ENCODE measurements at places on chromosomes 7 and 10.

- no peak for DNase-seq
These were observed 177.2 kb upstream of the KLF14 start for GRCh38 chr7:130910949-130911944.

- no peak for DNase-seq
These were observed 12.6 kb downstream of the CASP7 start for GRCh38 chr10:113692271-113692670.

DNA sequence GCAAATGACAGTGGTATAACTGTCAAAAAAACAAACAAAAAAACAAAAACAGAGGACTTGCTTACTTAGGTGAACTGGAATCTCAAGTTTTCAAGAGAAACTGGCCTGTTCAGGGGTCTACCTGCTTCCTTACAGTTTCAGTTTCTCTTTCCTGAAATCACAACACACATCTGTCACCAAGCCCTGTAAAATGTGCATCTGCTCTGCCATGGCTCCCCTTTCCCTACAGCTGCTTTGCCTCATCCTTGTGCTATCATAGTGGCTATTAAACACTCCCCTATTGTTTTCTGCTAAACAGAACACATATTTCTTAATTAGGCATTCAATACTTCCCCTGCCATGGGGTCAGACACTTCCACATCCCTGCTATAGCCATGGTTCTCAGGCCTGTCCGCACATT, 37.6 kb downstream of the CPED1 start:
- DNase-seq = no peak

GRCh38 chr7:139300390-139300789, 40.7 kb upstream of the FMC1 start:
- no peak for DNase-seq

DNA sequence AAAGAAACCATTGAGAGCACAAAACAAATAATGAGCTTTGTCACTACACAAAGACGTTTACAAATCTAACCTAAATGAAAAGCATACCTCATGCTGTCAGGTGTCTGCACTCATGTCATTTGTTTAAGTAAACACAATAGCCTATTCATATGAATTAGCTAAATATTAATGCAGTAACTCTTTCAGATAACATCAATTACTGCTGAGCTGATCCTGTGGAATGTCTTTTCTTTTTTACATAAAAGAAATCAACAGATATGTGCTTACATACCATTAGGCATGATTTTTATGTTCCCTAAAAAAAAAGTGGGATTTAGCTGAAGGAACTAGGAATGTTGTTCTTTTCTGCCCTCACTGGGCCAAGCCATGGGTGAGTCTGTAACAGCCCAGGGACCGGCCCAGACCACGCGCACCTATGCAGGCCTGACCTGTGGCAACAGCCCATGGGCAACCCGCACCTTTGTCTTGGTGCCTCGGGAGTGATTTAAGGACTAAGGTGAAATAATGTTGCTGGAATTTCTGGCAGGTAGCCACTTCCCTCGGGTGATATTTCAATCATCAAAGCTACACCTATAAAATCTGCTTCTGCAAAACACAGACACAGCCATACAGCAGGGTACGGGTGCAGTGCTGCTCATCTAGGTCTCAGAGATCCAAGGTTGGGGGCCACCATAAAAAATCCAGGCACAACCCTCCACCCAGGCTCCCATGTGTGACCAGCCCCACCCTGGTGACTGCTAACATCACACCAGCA, 44.6 kb downstream of the FGFR2 start:
- DNase-seq = no peak

GRCh38 chr7:134046594-134047128, 80.5 kb upstream of the LRGUK start:
- no peak for DNase-seq

GRCh38 chr7:96347471-96347870, 25.6 kb upstream of the SLC25A13 start:
- no peak for DNase-seq

GRCh38 chr7:54864663-54865062, 105.7 kb upstream of the SEC61G start:
- DNase-seq = no peak

GRCh38 chr7:29230871-29231345, 36.3 kb downstream of the CHN2 start:
- DNase-seq = no peak

DNA sequence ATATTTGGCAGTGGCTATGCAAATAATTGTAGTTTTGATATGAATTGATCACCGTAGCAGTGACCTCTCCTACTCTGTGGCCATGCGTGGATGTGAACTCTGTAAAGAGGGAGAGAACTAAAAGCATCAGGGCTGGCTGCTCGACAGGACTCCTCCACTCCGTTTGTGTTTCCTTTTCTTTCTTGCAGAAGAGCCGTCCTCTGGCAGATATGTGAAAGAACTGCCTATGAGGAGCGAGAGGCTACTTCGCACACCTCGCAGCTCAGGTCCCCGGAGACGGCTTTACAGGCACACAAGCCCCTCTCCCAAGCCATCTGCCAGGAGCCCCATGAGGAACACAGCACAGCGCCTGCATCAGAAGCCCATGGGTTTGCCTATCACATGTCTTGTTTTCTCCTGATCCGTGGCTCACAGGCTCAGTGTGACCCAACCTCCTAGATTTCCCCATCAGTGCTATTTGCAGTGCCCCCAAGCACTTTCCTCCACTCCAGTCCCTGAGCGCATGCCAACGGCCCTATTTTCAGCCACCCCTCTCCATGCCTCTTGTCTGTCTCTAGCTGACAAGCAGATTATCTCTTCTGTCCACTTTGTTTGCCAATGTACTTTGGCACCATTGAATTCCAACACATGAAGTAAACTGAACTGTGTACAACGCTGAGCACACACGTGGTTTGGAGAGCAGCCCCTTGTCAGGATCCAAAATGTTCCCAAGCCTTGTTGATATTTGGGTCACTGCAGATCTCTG, 164.3 kb upstream of the AKR1E2 start:
- DNase-seq = no peak

DNA sequence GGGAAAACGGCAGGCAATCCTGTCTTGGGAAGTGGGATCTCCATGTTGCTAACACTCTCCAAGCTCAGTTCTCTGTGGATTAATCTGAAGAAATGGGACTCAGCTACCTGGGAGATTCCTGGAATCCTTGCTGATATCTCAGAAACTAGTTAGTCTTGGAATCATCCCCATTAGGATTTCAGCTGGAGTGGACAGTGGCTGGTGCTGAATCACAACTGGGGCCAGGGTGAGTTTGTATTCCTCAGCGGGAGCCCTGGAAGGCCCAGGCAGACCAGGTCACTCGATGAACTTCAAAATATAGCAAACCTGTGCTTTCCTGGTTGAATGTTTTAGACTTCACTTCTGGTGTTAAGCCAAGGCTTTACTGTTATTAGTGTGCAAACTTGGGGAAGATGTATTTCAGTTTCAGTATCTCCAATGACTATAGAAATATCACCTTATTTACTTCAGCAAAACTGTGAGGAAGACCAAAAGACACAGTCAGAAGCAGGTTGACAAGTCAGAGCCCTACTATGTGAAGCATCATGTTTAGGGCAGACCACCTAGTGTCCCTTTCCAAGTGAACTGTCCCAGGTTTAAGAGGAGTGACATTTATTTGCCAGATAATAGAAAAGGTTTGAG, 126.1 kb downstream of the AOAH start:
- DNase-seq = no peak

DNA sequence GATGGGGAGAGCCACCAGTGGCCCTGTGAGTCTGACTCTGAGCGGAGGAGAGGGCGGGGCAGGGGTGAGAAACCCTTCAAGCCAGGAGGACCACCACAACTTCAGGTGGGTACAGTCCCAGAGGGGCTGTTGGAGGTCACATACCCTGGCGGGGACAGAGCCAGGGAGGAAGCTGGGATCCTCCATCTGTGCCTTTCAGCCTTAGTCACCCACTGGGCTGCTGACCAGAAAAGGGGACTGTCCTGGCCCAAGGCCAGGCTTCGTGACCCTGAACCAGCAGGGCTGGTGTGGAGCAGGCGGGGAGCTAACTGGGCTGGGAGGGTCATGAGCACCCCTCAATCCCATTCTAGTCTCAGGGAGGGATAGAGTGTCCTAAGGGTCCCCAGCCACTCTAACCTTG, 1.5 kb upstream of the CALHM3 start:
- no peak for DNase-seq

DNA sequence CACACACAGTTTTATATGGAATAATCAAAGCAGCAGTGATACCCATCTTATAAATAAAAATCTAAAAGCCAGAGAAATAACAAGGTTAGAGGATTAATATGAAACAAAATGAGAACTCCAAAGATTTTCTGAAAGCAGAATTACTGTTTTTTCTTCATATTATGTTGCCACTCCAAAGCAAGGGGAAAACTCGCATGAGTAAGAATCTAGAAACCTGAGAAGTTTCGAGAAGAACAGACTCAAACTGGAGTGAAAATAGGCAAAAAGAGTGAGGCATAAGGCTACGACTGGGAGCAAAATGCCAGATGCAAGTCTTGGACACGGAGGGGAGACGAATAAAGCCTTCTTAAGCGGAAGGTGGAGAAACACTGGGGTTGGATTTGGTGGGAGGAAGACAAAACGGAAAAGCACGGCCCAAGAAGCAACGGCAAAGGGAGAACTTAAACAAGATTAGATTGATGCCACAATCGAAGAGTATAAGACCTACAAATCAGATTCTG, 923 bp downstream of the TNPO3 start:
- DNase-seq = no peak

GRCh38 chr10:82643601-82644000, 768.6 kb downstream of the NRG3 start:
- no peak for DNase-seq

DNA sequence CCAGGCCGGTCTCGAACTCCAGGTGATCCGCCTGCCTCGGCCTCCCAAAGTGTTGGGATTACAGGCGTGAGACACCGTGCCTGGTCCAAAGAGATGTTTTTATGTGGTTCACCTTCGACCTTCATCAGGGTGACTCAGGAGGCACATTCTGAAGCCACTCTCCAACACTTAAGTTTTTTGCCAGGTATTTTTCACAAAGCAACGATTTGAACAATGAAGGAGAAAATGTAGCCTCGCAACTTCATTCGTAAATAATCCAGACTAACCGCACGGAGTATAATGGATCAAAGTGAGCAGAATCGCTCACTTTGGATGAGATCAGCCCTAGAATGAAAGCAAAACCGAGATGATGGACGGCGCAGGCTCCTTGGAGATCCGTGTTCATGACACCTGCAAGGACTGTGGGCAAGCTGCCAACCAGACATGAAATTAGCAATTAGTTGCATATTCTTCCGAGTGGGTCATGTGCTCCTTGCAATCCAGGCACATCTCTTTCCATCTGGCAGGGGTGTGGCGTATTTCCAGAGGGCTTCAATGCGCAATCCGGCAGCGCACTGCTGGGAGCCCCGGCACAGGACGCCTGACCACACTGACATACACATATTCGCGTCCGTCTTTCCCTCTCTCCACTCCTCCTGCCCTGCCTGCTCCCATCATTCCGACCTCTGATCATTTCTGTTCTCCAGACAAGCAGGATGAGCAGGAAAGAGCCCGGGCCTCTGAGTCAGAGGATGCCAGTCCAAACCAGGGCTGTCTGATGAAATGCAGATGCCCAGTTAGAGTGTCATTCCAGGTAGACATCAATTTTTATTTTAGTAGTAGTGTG, 148.4 kb downstream of the KLF6 start:
- no peak for DNase-seq

GRCh38 chr7:158272509-158273137, 315.0 kb downstream of the PTPRN2 start:
- DNase-seq = no peak

DNA sequence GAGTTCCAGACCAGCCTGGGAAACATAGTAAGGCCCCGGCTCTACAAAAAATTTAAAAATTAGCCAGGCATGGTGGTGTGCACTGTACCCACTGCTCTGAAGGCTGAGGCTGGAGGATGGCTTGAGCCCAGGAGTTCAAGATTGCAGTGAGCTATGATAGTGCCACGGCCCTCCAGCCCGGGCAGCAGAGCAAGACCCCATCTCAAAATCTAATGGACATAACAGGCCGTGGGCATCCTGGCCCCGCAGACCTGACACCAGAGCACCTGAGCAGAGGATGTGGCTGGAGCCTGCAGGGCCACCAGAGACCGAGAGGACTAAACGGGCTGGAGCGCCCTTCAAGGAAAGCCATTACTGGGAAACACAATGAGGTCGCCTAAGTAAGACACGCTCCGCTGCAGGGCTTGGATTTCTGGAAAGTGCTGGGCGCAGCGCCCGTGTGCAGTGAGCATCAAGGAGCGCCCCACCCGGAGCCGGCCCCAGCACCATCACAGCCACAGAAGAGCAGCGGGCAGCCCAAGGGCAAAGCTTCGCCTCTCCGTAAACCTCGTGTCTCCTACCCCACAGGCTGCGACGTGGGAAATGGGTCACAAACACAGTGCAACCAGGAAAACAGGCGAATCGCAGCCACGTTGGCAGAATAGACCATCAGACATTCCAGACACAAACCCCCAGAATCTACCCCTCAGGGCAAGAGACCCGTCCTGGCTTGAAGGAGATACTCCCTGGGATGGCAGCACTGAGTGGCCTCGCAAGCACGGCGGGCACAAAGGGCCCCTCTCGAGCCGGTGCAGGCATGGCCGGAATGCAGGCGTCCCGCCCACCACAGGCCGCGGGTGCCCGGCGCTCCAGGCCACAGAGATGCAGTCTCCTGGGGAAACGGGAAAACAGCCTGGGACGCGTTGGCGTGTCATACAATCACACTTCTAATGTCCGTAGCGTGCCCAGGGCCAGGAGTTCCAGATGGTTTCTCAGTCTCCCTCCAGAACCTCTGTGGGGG, 4.9 kb downstream of the RADIL start:
- no peak for DNase-seq

DNA sequence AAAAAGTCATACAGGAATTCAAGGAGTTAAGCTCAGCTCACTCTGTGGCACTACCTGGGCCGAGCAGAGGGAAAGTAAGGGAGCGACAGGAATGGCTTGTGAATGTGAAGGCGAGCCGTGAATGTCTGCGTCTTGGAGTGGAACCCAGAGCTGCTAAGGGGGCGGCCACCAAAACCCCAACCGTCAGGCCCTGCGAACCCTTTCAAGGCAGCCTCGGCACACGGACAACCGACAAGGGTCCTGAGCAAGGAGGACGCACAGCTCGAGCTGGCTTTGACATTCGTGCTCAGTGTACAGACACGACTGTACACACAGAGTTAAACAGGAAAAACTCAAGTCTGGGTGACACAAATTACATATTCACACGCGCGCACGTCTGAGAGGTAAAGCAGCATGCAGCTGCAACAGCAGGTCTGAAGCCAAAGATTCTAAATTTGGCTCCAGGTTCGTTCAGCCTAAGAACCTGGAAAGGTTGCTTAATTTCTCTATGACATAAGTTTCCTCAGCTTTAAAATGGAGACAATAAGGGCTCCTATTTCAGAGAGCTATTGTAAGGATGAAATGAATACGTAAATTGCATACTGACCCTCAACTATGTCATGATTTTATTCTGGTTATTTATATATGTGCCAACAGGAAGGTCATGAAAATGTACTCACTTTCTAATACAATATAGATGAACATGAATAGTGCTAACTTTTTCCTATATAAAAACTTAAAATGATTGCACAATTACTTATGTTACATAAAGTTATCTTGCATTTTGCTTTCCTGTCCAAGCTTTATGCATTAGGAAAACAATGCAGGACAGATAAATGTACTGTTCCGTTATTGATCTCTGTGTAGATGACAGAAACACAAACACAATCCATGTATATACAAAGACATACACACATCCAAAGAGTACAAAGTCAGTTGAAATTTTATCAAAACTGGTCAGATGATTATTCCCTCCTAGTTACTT, 192.9 kb downstream of the ZMYND11 start:
- no peak for DNase-seq

GRCh38 chr10:67151471-67151870, 225.6 kb downstream of the LRRTM3 start:
- DNase-seq = no peak

GRCh38 chr7:116801092-116801710, 61.2 kb upstream of the CAPZA2 start:
- no peak for DNase-seq
